ENCODE measurements at places on chromosomes 3 and 15.

- no peak for DNase-seq
Measured at GRCh38 chr3:81349816-81350340, 411.6 kb downstream of the GBE1 start.

DNA sequence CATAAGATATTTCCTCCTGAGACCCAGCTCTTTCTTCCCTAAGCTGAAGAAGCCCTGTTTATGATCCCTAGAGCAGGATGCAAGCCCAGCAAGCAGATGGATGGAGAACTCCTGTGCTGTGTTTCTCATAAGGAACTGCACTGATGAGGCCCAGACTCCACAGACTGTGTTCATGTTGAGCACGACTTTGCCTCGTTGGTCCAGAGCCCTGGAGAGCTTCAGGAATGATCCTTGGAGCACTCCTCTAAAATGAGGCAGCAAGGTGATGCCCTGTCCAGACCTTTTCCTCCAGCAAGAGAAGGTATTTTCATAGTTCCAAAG lies 83.8 kb downstream of the MYLK start:
- DNase-seq = no peak

DNA sequence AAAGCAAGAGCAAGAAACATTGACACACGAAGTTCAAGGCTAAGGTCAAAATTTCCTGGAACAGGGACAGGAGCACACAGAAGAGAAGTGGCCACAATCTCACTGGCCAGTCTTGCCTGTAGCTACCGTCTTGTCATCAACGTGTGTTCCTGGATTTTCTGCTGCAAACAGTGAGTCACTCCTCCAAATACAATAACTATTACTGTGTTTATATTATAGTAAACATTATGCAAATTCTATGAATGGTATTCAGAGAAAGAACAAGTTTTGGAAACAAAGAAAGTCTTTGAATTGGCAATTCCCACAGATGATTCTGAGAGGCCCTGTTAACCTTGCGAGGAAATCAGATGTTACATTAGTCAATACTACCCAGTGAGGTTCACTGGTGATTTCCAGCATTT lies 220.5 kb downstream of the FAM43A start:
- no peak for DNase-seq

GRCh38 chr3:45992821-45993221 lies 2.8 kb downstream of the FYCO1 start:
- DNase-seq = no peak

DNA sequence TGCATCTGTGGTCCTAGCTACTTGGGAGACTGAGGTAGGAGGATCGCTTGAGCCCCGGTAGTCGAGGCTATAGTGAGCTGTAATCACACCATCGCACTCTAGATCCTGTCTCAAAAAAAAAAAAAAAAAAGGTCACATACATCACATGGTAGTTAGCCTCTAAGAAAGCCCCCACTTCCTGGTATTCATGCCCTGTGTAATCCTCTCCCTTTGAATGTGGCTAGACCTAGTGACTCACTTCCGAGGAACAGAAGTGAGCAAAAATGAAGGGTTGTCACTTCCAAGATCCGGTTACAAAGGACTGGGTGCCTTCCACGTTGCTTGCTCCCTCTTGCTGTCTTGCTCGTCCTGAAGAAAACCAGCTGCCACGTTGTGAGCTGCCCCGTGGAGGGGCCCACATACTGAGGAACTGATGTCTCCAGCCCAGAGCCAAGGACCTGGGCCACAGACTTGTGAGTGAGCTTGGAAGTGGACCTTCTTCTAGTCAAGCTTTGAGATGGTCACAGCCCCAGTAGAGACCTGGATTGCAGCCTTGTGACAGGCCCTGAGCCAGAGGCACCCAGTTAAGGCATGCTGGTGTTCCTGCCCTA lies 12.6 kb upstream of the LCTL start:
- DNase-seq = no peak

DNA sequence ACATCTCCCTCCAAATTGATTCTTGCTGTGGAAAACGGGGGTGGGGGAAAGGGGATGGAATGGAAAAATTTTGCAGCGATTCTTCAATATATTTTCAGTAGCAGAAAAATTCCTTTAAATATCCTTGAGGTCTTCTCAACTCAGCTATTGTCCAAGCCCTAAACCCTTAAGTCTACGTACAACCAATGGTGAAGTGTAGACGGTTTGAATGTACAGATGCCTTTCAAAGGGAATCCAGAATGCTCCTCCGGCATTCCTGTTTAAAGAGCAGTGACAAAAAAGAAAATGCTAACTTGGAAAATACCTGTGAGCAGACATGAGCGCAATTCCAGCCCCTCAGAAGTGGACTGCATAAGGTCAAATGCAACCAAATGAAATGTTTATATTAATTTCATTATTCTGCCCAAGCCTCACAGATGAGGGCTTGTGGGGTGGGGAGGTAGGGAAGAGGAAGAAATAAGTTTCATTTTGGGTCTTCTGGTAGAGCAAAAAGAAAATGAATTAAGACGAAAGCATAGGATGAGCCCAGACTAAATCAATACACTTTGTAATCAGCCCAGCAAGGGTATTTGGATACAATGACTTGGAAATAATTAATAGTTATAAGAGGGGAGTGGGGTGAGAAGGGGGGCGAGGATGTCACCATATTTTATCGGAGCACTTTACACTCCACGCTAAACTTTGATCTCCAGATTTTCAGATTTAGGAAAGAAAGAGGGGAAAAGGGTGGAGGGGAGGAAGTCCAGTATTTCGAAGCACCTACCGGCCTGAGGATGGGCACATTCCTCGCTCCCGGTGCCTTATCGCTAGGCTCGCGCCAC lies 2.7 kb downstream of the FOXP1 start:
- DNase-seq = no peak

DNA sequence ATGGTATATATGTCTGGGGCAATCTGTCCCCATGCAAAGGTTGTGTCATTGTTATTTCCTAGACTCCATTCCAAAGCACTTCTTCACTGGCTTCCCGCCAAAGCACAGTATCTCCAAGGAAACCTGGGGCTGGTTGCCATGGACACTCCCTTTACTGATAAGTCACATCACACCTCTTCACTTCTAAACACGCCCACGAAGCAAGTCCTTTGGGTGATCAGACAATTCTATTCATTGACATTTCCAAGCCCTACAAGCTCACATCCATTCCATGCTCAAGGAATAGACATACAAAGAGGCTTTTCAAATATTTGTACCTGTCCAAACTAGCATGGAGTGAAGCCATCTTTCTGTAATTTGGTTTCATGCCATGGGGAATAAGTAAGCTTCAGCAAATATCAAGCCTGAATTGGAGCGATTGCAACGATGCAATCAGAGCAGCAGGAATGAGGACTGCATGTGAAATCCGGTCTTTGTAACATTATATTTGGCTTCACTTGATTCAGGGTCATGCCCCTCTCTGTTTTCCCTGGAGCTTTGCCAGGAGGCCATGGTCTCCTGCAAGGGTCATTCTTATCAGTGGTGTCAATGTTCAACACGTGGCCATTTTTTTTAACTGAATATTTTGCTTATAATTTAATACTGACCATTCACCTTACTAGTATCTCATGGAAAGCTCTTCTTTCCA lies 201.6 kb upstream of the TMC3 start:
- peak; percentile 14 for DNase-seq

GRCh38 chr3:55159016-55159415 lies 231.2 kb upstream of the LRTM1 start:
- DNase-seq = no peak

- no peak for DNase-seq
Measured at GRCh38 chr3:9352917-9353752, 9.7 kb upstream of the THUMPD3 start.

DNA sequence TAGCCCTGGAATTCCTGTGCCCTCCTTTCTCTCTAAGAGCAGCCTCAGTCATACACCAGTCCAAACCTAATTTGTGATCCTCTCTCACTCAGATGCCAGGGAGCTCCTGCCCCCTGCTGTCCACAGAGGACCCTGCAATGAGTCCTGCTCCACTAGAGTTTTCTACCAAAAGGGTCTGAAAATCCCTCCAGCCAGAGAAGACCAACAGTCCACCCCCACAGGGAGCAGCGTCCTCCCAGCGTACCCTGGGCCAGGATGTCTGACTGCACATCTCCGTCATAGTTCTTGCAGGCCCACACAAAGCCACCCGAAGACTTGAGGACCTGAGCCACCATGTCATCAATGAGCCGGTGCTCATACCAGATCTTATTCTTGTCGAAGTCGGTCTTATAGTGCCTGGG lies 15.4 kb downstream of the IDH2 start:
- DNase-seq = no peak

GRCh38 chr15:98651036-98651481 lies 2.7 kb downstream of the IGF1R start:
- no peak for DNase-seq

Data from NCI-H187 treated with DMSO at 0.1 percent for 48 hours (cell line).